ENCODE measurements at places on chromosomes 16 and 17.
A peak's percentile ranks its signal among the peaks of the same experiment; 100 is the strongest.

DNA sequence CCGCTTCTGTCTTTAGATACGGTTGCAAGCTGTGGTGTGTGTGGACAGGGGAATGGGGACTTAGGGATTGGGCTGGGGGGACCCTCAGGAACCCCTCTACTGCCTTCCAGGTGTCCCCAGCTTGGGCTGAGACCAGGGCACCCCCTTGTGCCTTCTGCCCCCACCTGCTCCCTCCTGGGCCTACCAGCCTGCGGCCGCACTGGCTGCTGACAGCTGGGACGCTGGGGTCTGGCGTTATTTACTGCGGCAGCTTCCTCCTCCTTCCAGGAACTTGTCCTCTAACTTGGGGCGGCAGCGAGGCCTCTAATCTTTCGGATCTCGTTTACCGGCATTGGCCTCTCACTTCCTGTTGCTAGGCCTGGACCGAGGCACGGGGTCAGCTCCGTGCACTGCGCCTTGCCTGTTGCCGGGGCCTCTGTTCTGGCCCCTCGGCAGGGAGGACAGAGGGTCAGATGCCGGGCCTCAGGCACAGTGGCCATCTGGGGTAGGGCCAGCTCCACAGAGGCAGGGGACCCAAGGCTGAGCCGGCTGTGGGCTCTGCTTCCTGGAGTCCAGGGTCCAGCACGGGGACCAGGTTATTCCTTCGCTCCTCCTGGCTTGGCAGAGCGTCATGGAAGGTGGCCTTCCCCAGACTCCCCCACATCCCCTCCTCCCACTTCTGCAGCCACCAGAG, 31.8 kb downstream of the TMEM235 start:
- DNase-seq: peak; percentile 23

DNA sequence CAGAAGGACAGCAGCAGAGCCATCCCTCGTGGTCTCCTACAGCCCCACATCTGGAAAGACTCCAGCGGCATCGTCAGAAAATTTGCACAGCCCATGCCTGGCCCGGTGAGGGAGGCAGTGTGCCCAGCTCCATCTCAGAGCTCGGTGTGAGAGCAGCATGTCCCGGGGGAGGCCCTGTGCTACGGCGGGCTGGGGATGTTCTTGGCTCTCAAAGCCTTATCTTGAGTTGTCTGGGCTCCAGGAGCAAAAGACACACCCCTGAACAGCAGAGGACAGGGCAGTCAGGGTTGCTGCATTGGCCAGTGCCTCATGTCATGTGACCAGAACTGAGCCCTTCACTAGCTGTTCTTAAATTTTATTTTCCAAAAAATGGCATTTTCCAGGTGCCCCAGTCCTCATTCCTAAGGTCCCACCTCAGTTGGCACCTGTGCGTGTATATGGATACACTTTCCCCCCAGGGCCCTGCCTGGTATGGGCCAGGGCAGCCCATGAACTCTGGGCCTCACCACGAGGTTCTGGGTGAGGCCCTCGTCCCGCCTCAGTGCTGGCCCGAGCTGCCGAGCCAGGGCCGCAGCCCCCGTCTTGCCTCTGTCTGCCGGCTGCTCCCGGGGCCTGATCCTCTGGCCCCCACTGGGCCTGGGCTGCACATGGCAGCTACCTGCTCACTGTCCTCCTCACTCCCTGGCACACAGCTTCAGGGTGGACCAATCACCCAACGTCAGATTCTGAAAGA, 3.0 kb downstream of the NUDT16L1 start:
- DNase-seq: no peak

DNA sequence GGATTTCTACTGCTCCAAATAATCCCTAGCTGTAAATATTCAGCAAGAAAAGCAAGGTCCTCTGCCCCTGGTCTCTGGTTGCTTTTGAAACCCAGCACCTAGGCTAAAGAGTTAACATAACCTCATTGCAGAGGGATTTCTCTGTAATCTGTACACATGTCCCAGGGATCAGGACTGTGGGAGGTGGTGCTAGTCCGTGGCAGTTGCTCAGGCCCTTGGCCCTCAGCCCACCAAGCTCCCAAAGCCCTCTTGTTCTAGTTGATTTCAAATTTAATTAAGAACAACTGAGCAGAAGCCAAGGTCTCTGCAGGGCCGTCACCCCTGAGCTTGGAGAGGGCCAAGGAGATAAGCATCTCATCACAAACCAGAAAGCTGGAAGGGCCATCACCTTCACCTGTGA, 181.1 kb downstream of the SOX9 start:
- DNase-seq: no peak

DNA sequence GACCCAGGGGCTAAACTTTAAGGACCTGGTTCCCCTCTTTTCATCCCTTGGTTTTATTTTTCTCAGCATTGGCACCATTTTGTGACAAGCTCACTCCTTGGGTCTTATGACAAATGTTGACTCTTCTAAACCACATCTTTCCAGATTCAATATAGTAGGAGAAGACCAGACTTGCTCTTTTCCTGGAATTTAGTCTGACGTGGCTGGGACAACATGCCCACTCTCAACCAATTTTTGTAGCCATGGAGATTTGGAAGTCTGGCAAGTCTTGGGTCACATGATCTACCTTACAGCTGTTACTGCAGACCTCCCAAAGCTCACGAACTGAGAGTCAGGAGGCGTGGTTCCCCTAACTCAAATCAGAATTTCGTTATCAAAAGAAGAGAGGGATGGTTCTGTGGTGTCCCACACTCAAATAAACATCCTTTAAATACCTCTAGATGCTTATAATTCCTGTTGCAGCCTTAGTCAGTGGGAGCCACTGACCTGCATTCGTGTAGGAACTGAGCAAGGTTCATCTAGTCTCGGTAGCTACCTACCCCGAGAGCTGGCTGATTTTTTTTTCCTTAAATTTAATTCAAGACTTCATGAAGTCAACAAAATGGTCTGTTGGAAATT, 683.5 kb downstream of the MAF start:
- no peak for DNase-seq

- DNase-seq: no peak
Measured at GRCh38 chr16:50531901-50532300, 16.3 kb upstream of the NKD1 start.

GRCh38 chr16:81705261-81705660, 73.8 kb upstream of the PLCG2 start:
- DNase-seq: no peak

DNA sequence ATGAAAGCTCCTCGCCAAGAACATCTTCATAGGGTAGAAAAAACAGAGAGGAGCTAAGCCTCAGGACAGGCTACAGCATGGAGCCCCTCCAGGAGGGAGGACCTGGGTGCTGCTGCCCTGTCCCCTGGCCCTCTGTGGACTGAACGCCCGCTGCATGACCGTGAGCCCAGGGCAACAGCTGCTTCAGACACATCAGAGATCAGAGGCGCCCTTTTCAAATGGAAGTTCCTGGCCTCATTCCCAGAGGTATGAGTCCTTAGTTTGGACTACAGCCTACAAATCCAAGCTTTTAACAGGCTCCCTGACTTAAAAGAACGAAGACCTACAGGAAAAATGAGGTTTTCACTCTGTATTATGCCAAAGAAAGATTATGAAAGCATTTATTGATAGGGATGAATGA, 48.5 kb downstream of the ZNF18 start:
- DNase-seq: no peak

GRCh38 chr16:16025214-16025968, 76.0 kb downstream of the ABCC1 start:
- no peak for DNase-seq

DNA sequence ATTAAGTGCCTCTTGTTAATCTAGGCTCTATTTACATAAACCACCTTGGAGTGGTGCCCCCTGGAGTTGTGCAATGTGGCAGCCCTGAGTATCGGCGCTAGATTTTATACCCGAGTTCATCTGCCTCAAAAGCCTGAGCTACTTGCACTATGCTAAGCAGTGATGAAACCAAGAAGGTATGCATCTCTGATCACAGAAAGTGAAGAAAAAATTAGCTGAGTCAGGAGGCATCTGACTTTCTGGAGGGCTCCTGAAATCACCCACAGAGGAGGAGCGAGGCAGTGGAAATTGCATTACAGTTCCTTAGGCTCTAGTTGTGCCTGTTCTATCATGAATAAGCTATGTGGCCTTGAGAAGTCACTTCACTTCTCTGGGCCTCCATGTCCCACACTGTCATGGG, 80.3 kb upstream of the PSMD7 start:
- DNase-seq: no peak

DNA sequence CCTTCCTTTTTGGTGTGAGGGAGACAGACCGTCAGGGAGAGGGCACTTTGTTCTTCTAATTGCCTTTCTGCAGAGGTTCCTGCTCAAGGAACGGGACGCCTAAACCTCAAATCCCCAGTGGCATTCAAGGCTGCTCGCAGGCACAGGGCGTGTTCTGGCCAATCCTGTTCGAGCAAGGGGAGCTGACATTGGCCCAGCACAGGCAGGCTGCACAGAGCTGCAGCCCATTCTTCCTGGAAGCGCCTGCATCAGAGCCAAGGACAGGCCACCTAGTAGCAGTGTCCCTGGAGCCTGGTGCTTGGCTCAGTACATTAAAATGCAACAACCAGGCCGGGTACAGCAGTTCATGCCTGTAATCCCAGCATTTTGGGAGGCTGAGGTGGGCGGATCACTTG, 72.2 kb upstream of the CREBBP start:
- no peak for DNase-seq

GRCh38 chr17:6643451-6644125, 2.7 kb downstream of the TXNDC17 start:
- no peak for DNase-seq

GRCh38 chr17:2157081-2157480, 102.2 kb downstream of the HIC1 start:
- no peak for DNase-seq

DNA sequence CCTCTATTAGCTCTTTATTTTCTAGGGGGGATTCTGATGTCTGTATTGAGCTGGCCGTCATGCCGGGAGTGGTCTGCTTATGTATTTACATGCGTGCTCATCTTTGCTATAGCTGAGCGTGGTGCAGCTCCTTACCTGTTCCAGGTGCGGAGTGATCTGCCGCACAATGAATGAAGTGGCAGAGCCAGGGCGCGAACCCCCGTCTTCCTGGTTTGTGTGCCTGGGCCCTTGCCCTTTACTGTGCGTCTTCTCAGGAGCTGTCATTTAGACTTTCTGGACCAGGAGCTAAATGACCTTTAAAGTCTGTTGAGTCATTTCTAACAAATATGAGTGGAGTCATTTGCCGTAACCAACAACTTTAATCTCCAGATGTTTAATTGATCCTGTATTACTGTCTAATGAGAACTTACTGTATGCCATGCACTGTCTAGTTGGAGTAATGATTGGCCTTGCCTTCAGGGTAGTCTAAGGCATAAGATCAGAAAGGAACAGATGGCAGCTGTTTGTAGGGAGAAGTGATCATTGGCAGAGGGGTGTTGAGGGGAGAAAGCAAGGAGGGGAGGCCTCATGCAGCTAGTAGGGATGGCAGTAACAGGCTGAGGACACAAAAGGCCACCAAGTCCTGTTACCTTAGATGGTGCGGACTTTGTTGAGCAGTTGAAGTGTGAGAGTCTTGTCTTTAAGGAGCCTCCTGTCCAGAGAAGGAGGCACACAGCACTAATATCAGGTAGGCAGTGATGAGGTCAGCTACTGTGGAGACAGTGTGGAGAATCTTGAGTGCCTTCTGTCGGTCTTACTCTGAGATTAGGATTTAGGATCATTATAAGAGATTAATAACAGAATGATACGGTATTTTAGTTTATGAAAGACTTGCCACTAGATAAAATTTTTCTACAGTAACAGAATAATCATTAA, 53.9 kb downstream of the USP10 start:
- DNase-seq: no peak

DNA sequence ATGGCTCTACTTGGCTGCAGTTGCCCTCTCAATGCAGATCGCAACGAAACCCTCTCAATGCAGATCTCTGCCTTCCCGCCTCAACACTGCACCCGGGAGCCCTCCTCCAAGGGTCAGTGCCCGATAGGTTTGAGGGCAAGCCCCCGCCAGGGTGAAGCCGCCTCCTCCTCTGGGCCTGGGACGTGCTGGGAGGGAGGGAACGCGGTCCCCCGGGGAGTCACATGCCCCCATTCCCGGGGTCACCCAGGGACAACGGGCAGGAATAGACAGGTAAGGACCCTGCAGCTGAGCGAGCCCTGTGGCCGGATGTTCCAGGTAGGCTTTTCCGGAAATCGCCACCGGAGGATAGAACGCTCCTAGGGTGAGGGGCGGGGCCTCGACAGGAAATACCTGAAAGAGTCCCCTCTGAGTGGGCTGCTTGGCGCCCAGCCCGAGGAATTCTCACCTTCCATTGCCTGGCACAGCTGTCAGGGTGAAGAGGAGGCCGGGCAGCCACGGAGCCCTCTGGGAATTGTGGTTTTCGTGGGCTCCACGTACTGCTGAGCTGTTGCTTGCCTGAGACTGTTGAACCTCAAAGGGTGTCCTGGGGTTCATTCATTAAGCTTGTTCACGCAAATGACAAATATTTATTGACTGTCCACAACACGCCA, 12.8 kb downstream of the ZNF174 start:
- no peak for DNase-seq

DNA sequence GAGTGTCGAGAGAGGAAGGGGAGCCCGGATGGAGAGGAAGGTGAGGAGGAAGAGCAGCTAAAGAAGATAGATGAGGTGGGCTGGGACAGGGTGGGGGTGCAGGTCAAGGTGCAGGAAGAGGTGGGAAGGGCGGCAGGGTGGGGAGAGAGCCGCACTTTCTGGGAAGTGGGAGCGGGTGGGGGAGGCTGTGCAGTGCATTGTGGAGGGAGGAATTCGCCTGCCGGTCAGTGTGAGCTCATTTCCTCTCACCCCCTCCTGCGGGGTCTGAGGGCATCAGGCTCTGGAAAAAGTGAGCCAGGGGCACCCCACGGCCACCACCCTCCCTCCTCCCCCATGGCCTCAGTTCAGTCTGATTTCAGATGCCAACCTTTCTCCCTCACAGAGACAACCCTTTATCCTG, 2.5 kb upstream of the ARHGAP23 start:
- DNase-seq: no peak

DNA sequence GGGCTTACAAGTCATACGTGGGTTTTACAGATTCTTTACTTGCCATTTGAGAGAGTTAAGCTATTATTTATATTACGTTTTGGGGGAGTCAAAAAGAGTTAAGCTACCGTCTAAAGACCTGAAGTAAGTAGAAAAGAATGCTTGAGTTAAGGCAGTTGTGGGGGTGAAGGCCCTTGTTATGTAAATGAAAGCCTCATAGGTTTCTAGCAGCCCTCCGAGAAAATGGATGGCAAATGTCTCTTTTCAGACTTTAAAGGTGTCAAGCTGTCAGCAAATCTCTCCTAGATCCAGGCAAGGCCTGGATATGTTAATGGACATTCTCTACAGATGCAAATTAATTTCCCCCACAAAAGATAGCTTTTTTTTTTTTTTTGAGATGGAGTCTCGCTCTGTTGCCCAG, 7.2 kb upstream of the EIF4A3 start:
- no peak for DNase-seq

GRCh38 chr17:75250009-75250471, 11.4 kb downstream of the GGA3 start:
- DNase-seq: no peak

DNA sequence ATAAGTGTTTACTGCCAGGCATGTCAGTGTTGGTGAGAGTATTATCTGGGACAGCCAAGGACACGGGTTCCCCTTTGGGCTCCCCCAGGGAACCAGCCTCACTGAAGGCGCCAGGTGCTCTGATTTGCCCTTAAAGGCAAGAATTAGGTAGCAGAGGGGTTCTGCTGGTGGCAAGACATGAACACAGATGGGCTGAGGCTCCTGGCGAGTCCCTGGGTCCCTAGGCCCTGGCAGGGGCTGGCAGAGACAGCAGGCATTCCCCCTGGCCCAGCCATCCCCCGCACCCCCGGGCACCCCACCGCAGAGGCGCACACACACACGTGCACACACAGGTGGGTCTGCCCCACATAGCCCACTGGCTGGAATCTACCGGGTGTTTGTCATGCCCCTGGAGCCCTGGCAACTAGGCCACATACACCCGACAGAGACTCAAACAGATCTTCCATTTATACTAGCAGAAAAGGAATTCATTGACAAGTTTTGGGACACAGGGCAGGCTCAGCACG, 153.3 kb downstream of the C16orf78 start:
- no peak for DNase-seq

GRCh38 chr17:56595831-56596690, 2.6 kb downstream of the NOG start:
- DNase-seq: no peak

Data from bone marrow (tissue), 2 donors.